ENCODE measurements at places on chromosomes 11 and 22.

- peak; percentile 27 for DNase-seq
Observed at GRCh38 chr11:119721129-119722120, 7.6 kb downstream of the NECTIN1 start.

DNA sequence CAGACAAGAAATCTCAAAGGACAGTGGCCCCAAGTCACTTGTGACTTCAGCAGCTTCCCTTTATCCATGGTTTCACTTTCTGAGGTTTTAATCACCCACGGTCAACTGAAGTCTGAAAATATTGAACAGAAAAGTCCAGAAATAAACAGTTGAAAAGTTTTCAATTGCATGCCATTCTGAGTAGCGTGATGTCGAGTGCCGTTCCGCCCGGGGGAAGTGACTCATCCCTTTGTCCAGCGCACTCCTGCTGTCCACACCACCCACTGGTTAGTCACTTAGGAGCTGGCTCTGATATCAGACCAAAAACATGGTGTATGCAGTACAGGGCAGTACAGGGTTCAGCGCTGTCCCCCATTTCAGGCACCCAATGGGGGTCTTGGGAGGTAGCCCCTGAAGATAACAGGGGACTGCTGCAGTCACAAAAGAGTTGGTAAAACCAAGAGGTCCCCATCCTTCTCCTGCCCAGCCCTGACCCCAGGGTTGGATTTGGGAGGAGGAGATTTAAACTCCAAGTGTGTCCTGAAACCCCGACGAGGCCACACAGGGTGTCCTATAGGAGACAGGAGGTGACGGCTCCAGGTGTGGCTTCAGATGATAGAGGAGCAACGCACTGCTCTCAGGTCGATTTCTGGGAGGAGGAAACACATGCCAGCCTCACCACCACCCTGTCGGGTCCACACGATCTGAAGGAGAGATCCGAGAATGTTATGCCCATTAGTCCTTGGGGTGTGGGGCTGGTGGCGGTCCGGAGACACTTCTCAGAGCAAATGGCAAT lies 390.1 kb downstream of the CTTN start:
- DNase-seq: peak; percentile 81

DNA sequence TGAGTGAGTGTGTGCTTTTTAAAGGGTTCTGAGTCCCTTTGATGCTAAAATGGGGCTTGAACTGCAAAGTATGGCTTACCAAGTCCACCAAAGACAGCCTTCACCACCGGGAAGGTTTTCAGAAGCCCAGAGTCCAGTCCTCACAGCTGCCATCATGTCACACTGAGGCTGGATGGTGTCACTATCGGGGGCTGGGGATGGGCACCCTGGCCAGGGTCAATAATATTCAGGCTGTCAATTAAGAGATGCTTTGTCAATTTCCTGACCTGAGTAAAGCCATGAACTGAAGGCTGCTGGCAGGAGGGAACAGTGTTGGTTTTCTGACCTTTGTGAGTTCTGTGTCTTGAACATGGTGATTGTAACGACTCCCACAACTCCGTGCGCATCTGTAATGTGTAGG lies 373.0 kb upstream of the B3GAT1 start:
- no peak for DNase-seq

GRCh38 chr22:25672289-25673084 lies 69.5 kb upstream of the MYO18B start:
- DNase-seq: no peak

DNA sequence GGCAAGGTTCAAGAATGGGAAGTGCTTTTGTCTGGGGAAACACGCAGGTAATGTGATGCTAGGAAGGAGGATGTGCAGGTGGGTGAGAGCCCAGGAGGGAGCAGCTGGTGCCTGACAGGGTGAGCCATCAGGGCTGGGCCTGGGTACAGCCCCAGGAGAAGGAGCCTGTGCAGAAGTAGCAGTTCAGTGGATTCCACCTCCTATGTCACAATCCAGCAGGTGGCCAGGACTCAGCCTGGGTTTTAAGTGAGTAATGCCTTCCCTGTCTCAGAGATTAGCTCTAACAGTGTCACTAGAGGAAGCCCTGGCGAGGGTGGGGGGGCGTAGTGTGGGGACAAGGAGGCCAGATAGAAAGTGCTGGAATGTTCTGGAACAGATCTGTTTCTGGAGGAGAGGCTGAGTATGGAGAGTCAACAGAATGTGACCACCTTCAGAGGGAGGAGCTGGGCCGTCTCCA lies 8.1 kb downstream of the RIC8A start:
- DNase-seq: no peak

GRCh38 chr11:20489948-20490347 lies 102.4 kb downstream of the PRMT3 start:
- DNase-seq: no peak

GRCh38 chr22:20292673-20293232 lies 24.6 kb upstream of the RTN4R start:
- DNase-seq: no peak

DNA sequence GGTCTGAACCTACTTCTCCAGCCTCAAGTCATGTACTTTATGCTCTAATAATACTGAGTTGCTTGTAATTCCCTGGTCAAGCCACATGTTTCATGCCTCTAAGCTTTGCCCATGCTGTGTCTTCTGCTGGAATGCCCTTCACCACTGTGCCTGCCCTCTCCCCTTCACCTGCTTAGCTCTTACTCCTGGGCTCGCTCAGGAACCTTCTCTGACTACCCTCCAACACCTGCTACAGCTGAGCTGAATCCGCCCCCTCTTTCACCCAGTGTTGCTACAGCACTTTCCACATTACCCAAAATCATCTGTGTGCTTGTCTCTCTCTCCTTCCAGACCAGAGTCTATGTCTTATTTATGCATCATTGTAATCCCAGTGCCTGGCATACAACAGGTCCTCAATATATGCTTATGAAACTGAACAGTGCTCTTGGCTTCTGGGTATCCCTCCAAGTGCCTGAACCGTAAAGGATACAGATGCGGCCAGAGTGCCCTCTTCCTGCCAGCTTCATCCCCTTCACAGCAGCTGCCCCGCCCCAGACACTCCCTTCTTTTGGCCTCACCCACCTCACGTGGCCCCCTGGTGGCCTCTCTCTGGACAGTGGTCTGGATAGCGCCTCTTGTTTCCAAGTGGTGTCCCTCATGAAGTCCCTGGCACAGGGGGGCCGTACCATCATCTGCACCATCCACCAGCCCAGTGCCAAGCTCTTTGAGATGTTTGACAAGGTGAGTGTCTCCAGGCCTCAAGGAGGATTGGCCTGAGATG lies 7.1 kb downstream of the ABCG4 start:
- no peak for DNase-seq

GRCh38 chr11:85746670-85747069 lies 60.7 kb upstream of the CCDC89 start:
- no peak for DNase-seq

GRCh38 chr22:36303874-36304273 lies 50.9 kb downstream of the APOL1 start:
- no peak for DNase-seq

DNA sequence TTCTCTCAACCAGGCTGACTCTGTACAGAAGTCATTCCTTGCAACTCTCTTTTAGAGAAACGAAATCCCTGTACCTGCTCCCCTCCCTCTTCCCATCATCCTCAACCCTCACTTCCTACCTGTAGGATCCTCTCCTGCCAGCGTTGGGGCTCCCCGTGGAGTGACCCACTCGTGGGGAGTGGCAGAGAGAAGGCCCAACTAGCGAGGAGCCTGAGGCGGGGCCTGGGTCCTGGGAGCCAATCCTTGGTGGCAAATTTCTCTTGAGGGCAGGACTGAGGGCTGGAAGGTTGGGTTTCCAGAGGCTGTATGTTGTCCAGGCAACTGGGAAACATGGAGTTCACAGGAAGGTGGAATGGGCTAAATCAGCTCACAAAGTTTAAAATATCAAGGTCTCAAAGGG lies 10.4 kb downstream of the NHERF4 start:
- DNase-seq: peak; percentile 80

- no peak for DNase-seq
Observed at GRCh38 chr22:23276656-23277582, 96.6 kb downstream of the BCR start.

DNA sequence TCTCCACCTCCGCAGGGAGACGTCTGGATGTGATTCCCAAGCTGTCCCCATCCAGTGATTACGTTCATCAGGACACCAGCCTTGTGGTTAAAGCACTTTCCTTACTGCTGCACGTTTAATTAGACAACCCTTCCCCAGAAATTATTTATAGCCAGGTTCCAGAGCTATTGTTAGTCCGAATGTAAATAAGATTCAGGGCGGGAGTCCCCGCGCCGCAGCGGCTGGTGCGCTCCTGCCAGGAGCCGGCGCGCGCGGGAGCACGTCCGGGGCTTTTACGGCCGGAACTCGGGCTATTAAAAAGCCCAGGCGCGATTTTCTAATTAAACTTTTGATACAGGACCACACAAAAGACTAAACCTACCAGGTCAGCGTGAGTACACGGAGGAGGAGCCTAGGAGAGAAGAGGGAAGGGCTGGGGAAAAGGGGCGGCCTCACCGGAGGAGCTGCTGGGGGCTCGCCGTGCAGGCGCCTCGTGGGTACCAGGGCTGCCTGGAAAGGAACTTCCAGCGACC lies 538.3 kb downstream of the OPCML start:
- no peak for DNase-seq

DNA sequence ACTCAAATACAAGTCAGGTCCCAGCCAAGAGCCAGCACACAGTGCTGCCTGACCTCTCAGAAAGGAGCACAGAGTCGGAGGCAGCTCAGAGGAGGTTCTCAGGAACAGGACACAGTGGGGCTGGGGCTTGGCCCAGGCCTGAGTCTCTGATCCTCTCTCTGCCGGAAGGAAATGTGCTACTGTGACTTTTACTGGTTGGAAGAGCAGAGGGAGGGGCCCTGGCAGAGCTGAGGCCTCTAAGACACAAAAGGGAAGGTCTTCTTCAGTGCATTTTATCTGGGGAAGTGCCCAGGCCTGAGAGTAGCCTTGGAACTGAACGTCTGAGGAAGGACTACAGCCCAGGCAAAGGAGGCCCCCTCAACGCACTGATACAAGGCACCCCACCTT lies 16.2 kb upstream of the CASTOR1 start:
- peak; percentile 56 for DNase-seq

DNA sequence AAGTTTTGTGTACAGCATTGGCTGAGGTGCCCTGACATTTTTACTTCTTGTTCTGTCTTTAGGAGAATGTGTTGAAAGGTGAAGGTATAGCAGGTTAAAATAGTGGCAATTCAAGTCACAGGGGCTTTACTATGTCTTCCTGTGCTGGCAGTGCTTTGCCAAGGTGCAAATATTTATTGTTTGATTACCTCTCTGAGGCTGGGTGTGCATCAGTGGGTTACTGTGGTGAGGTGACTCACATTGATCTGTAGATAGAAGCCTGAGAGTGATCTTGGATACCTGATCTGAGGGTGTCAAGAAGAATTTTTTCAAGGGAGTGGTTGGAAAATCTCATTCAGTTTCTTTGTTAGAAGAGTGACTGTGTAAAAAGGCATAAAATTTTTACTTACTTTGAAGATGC lies 90.0 kb downstream of the ARHGAP42 start:
- no peak for DNase-seq

- DNase-seq: no peak
Observed at GRCh38 chr11:45031912-45032519, 81.3 kb upstream of the TP53I11 start.

All from choroid plexus epithelial cell (primary cell).